ENCODE measurements at places on chromosomes 7 and 10. TPM values are rescaled to one million over a fixed set of nuclear protein-coding genes. Genes with fewer than 3 reads are reported as not detected.

Gene NKX2-3
- total RNA-seq = 5.8 TPM

Gene NCAPG2
- total RNA-seq = 11.7 TPM

Gene NME8
- total RNA-seq = not detected

Gene ADRA2A
- total RNA-seq = 4.9 TPM

Gene SLC16A12
- not detected for total RNA-seq

Gene DPP6
- total RNA-seq = 6.4 TPM

Gene ANXA8L1
- 2.6 TPM for total RNA-seq

All from stomach (tissue), 19 donors.